ENCODE measurements at places on chromosomes 6 and 20. TPM values are rescaled to one million over a fixed set of nuclear protein-coding genes. Genes with fewer than 3 reads are reported as not detected.

DNA sequence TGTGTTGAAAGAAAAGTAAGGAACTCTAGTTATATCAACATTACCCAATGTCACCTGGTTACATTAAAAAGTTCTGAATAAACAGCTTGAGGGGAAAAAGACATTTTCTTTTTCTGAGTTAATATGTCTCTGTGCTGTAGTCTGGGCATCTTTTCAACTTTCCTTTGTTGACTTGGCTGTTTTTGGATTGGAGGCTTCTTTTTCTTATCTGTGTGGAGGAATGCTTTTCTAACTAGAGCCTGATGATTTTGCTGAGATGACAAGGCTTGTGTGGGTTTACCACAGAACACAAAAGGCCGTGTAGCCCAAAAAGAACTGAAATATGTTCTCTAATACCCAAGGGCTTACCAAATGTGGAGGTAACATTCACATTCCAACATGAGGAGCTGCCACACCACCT is 161.8 kb downstream of the KCNQ5 start:
- DNase-seq = no peak

- DNase-seq = no peak
Observed at GRCh38 chr6:151847064-151847463, 39.6 kb downstream of the ESR1 start.

GRCh38 chr6:138403324-138403800 is 661 bp upstream of the HEBP2 start:
- no peak for DNase-seq

GRCh38 chr6:104601721-104602120 is 258.0 kb downstream of the HACE1 start:
- no peak for DNase-seq

The RNF144B gene
- 6.3 TPM for total RNA-seq

The PRKN gene
- total RNA-seq = 0.07 TPM

The PKIB gene
- total RNA-seq = 48.5 TPM

All from epithelial cell of proximal tubule (primary cell).